ENCODE measurements at places on chromosomes 13 and 19. TPM values are rescaled to one million over a fixed set of nuclear protein-coding genes. Genes with fewer than 3 reads are reported as not detected.

DNA sequence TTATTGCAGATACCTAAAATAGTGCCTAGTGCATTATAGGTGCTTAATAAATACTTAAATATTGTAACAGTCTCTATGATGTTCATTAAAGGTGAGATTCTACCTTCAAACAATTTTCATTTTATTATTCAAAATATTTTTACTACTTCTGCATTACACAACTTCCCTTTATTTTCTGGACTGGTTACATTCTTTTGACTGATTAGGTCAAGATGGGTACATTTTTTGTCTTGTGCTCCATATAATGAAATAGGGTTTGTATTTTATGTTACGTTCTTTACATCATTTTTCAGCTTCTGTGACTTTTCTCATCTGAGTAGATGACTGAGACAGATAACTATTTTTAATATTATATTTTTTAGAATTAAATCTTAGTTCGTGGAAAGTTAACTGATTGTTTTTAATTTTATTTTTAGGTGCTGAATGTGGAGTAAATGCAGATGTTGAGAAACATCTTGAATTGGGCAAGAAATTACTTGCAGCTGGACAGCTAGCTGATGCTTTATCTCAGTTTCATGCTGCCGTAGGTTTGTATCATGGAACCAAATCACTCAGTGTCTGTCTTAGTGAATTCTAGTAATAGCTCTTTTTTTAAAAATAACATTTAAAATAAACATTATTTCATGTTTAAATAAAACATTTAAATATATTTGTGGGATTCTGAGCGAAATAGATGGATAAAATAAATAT, 32.0 kb downstream of the DNAJC3 start:
- no peak for DNase-seq
- no peaks in the 10 kb centered on the region for H3K4me1 ChIP-seq
- no peak overlapping the region for H3K27ac ChIP-seq
- no peaks in the 10 kb centered on the region for H3K36me3 ChIP-seq

DNA sequence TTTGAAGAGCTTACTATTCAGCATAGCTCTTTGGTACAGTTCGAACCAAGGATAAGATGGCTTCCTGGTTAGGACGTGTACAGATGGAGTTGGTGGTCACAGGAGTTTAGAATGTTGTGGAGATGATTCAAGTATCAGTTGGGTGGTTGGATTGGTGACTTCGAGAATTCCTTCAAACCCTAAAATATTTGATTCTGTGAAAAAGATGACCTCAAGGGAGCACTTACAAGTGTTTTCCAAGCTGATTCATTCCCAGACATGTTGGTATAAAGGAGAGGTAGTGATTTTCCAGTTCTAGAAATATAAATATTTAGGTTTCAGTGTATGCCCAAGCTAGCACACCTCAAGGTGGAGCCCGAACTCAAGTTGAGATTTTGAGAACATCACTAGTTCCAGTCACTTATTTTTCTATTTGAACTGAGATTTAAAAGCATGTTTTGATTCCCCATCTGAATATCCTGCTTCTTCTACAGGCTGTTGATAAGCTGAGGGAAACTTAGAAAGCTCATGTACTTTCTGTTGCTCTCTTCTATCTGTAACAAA, 306.1 kb downstream of the DCT start:
- H3K4me1 ChIP-seq, result peaks cover 9% of the 10 kb centered on the region
- DNase-seq, result no peak
- no peaks in the 10 kb centered on the region for H3K36me3 ChIP-seq
- H3K27me3 ChIP-seq, result no peaks in the 10 kb centered on the region

DNA sequence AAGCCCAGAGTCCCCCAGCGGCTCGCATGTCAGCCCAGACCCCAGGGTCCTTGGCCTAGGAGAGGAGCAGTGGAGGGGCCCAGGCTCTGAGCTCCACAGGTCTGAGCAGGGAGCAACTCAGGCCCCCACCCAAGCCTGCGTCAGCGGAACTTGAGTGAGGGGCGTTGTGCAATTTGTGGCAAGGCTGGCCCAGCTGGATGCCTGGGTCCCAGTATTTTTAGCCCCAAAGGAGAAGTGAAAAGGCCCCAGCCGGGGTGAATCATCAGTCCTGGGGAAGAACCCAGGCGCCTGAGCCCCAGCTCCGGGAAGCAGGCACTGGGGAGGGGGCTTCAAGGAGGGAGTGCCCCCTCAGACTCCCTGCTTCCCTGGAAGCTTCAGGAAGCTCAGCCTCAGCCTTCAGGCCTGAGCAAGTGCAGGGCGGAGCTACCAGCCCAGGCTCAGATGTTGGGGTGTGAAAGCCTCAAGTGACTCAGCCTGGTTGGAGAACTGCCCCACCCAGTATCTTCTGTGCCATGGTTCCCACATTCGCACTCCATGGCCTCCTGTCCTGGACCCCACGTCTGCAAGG, 7.2 kb downstream of the MED29 start:
- peaks cover 3% of the 10 kb centered on the region for H3K36me3 ChIP-seq
- H3K27me3 ChIP-seq, result no peaks in the 10 kb centered on the region
- H3K27ac ChIP-seq, result no peak overlapping the region
- DNase-seq, result no peak
- H3K4me1 ChIP-seq, result peaks cover 10% of the 10 kb centered on the region

DNA sequence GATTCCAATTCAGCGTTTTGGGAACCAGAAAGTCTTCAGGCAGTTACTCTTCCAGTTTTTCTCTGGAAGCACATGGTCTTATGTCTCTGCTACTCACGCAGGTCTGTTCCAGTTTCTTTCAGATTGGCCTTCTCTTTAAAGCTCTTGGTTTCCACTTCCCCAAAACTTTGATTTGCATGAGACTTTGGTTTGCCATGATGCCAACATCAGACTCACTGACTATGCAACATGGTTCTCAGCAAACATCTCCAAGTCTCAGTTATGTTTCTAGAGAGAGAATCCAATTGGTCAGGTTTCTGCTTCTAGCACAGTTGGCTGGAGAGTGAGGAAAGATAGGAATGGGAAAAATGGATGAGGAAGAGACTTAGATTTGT, 3.1 kb downstream of the AKAP11 start:
- H3K36me3 ChIP-seq, result no peaks in the 10 kb centered on the region
- H3K4me3 ChIP-seq, result no peak overlapping the region
- H3K27ac ChIP-seq, result no peak overlapping the region
- H3K4me1 ChIP-seq, result peaks cover 8% of the 10 kb centered on the region

- no peak for DNase-seq
- no peaks in the 10 kb centered on the region for H3K27me3 ChIP-seq
- no peak overlapping the region for H3K27ac ChIP-seq
- H3K4me1 ChIP-seq, result no peaks in the 10 kb centered on the region
- H3K36me3 ChIP-seq, result no peaks in the 10 kb centered on the region
- H3K4me3 ChIP-seq, result no peak overlapping the region
Measured at GRCh38 chr19:36266375-36266961, 51.6 kb downstream of the ZNF146 start.

GRCh38 chr13:48679941-48680680, 26.4 kb downstream of the CYSLTR2 start:
- H3K36me3 ChIP-seq, result no peaks in the 10 kb centered on the region
- H3K4me3 ChIP-seq, result no peak overlapping the region
- H3K27ac ChIP-seq, result no peak overlapping the region

GRCh38 chr13:94419304-94419924, 60.1 kb downstream of the DCT start:
- no peaks in the 10 kb centered on the region for H3K36me3 ChIP-seq
- H3K4me3 ChIP-seq, result no peak overlapping the region
- no peaks in the 10 kb centered on the region for H3K4me1 ChIP-seq
- H3K27ac ChIP-seq, result no peak overlapping the region
- DNase-seq, result no peak

GRCh38 chr19:49631014-49631588, 8.8 kb downstream of the RRAS start:
- H3K4me3 ChIP-seq, result no peak overlapping the region
- no peak for DNase-seq
- H3K36me3 ChIP-seq, result peaks cover 16% of the 10 kb centered on the region
- no peak overlapping the region for H3K27ac ChIP-seq
- peaks cover under 1% of the 10 kb centered on the region for H3K4me1 ChIP-seq
- no peaks in the 10 kb centered on the region for H3K27me3 ChIP-seq

DNA sequence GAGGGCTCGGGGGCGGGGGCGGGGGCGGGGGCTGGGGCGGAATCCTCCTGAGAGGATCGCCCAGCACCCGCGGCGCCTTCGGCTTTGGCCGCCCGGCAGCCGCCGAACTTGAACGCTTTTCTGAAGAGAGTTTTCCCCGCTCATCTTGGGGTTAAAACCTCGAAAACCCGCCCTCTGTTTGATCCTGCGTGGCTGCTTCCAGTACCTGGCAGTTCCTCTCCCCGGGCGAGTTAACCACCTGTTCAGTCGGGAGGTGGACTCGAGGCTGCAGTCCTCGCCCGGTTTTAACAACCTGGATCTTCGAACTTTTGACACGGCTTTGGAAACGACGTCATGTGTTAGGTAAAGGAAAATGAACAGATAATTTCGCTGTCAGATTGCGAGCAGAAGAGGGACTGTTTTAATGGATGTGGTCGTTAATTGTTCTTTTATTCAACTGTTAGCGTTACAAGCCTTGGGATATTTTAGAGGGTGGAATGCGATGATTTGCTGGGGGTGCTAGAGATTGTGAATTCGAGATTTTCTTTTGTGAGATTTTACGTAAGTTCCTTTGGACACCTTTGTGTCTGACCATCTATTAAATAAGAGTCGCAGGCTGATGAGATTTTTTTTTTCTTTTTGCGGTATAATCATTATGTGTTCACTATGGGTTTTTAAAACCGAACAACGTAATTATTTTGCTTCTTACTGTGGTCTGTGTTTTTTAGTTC, 1.0 kb downstream of the FNDC3A start:
- H3K4me1 ChIP-seq, result no peaks in the 10 kb centered on the region
- no peak for DNase-seq
- no peaks in the 10 kb centered on the region for H3K27me3 ChIP-seq
- peak overlapping the region; percentile 49 for H3K27ac ChIP-seq
- H3K36me3 ChIP-seq, result no peaks in the 10 kb centered on the region

LRRC63 gene
- total RNA-seq, result not detected

DNA sequence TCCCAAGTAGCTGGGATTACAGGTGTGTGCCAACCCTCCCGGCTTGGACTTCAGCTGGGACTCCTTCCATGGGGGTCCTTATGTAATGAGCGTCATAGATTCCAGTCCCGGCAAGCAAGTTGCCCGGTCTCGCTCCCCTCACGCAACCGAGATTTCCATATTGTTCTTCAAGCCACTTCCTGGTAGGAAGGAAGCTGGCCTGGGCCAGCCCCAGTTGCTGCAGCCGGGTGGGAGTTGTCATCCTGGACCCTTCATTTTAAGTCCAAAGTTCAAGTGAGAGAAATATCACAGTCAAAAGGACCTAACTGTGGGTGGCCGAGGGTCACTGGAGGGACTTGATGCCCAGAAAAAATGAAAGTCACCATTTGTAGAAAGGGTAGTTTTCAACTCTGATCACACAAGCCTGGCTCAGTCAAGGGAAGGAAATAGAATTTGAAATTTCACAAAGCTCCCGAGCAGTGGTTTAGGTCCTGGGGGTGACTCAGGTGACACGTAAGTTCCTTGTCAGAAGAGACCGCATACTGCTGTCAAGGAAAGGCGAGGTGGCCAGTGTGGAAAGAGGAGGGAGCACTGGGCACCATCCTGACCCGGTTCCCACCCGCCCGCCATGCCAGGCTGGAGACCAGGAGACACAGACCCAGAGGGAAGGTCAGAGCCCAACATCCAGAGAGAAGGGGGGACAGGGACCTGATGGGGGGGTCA, 5.3 kb downstream of the FGF21 start:
- H3K27me3 ChIP-seq, result no peaks in the 10 kb centered on the region
- H3K27ac ChIP-seq, result no peak overlapping the region
- H3K4me3 ChIP-seq, result no peak overlapping the region
- no peaks in the 10 kb centered on the region for H3K36me3 ChIP-seq

- H3K27me3 ChIP-seq, result no peaks in the 10 kb centered on the region
- H3K27ac ChIP-seq, result no peak overlapping the region
- no peaks in the 10 kb centered on the region for H3K4me1 ChIP-seq
Measured at GRCh38 chr13:113854238-113855011, 9.5 kb downstream of the GAS6 start.

DNA sequence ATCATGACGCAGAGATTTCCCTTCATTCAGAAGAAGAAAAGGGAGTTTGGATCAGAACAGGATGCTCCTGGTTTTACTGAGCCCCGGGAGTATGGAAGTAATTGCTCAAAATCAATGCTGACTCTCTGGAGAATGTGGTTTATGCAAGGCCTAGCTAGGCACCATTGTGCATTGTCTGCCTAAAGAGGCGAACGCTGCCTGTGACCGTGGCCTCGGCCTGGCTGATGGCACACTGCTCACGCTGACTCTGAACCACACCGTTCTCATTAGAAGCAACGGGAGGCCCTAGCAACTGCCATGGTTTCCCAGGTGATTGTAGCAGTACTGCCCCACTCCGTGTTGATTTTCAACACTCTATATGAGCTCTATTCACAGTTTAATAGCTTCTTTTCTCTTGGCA, 41.7 kb upstream of the UBL3 start:
- H3K4me3 ChIP-seq, result no peak overlapping the region
- no peaks in the 10 kb centered on the region for H3K27me3 ChIP-seq
- H3K4me1 ChIP-seq, result peaks cover 6% of the 10 kb centered on the region
- no peak for DNase-seq
- H3K36me3 ChIP-seq, result no peaks in the 10 kb centered on the region

GRCh38 chr19:10338940-10339339, 484 bp downstream of the ICAM3 start:
- H3K27me3 ChIP-seq, result peaks cover 3% of the 10 kb centered on the region
- no peak overlapping the region for H3K4me3 ChIP-seq
- H3K36me3 ChIP-seq, result no peaks in the 10 kb centered on the region
- peaks cover 10% of the 10 kb centered on the region for H3K4me1 ChIP-seq
- no peak for DNase-seq

LILRB5 gene
- not detected for total RNA-seq

DNA sequence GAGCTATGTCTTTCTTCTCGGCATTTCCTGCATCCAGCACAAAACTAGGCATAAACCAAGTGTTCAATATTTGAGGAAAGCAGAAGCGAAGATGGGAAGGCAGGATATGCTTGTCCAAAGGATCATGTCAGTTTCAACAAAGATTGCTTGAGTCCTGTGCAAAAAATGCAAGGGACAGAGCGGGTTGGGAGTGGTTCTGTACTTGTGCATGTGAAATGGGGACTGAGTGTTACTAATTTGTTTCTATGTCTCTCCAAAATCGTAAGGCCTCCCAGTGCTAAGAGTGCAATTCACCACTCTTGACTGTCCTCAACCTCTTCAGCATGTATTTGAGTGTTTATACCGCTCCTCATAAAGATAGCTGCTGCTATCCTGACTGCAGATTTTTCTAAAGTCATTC, 166.2 kb downstream of the DLEU7 start:
- H3K36me3 ChIP-seq, result no peaks in the 10 kb centered on the region
- H3K27ac ChIP-seq, result no peak overlapping the region
- H3K4me1 ChIP-seq, result no peaks in the 10 kb centered on the region
- H3K27me3 ChIP-seq, result no peaks in the 10 kb centered on the region

DHDH gene
- 2.2 TPM for total RNA-seq

DNA sequence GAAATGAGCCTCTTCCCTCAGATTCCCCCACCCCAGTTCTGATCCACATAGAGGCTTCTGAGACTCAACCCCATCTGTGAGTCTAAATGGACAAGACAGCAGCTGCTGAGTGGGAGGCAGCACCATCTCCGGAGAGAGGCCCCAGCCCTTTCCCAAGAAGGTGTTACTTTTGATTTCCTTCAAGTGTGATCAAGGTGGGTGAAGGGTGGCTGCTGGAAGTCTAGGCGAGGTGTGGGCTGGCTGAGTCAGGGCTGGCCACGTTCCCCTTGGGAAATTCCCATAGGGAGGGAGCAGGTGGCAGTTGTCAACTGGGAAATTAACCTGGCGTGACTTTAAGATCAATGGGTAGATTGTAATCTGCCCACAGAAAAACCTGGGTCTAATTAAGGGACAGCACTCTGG, 148.0 kb downstream of the FOXO1 start:
- no peak overlapping the region for H3K27ac ChIP-seq
- no peak for DNase-seq
- no peak overlapping the region for H3K4me3 ChIP-seq

SULT2A1 gene
- total RNA-seq, result not detected

GRCh38 chr19:8641908-8642547, 11.6 kb downstream of the NFILZ start:
- no peaks in the 10 kb centered on the region for H3K4me1 ChIP-seq
- DNase-seq, result no peak
- H3K36me3 ChIP-seq, result no peaks in the 10 kb centered on the region
- H3K27ac ChIP-seq, result no peak overlapping the region
- no peak overlapping the region for H3K4me3 ChIP-seq

NOVA2 gene
- total RNA-seq, result 22.7 TPM

All from H1 (cell line).